ENCODE measurements at places on chromosomes 11 and 22.

- no peak for DNase-seq
Measured at GRCh38 chr11:93080146-93080759, 110.8 kb downstream of the MTNR1B start.

- no peak for DNase-seq
Measured at GRCh38 chr11:70738661-70739060, 340.3 kb downstream of the CTTN start.

DNA sequence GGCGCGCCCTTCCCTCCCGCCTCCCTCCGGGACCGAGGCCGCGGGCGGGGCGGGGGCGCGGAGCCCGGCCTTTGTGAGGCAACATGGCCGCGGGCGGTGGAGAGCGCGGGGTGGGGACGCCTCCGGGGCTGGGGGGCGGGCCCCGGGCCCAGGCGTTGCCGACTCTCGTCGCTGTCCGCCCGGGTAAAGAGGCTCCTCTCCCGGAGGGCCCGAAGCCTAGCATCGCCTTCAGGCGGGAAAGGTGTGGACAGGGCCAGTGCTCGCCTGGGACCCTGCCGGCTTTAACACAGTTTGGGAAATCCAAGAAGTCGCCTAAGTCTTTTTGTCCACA is 369 bp downstream of the DGCR8 start:
- peak; percentile 75 for DNase-seq

GRCh38 chr22:29121124-29121523 is 48.3 kb downstream of the KREMEN1 start:
- DNase-seq, result no peak

DNA sequence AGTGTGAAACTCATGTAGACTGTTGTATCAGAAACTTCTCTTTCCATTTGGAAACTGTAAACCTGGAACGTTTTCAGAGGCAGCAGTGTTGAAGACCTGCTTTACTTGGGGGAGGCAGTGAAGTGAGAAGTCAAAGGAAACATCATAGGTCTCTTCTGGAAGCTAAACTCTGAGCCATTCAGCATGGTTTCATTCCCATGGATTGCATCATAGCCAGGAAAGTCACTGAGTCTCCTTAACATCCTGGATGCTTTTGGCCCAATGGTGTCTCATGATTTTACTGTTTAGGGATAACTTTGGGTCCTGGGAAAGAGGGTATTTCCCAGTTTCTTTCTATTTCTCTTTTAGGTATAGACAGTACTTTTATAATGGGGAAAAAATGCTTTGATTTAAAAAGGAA is 153.2 kb upstream of the E2F8 start:
- no peak for DNase-seq

DNA sequence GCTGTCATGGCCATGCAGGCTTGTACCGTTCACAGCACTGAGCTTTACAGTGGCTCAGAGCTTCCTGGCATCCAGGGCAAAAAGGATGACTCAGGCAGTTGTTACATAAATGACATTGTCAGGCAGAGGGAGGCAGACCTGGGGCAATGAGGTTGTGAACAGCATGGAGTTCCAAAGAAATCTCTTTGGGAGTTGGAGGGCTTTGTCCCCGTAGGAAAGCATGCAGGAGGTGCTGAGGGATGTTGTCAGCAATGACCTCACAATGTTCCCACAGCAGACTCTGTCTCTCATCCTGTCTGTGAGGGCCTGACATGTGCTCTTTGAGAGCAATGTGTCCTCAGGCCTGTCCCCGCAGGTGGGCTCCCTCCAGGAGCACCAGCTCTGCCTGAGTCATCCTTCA is 25.9 kb upstream of the PDE2A start:
- DNase-seq, result no peak

DNA sequence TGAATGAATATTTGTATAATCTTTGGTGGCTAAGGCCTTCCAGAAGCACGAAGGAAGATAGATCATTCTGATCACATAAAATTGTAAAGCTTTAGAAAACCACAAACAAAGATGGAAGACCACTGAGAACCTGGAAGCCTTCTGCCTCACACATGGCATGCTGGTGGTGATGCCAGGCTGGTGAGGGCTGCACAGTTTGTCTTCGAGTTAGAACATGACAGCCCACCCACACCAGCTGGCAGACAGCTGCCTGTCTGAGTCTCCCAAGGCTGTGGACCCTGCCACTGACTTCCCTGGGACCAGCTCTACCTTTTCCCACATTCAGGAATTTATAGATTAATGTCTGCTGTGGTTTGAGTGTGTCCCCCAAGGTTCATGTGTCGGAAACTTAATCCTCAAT is 48.8 kb upstream of the B3GAT1 start:
- DNase-seq, result no peak
